ENCODE measurements at places on chromosomes 4 and X.
A peak's percentile ranks its signal among the peaks of the same experiment; 100 is the strongest.

GRCh38 chrX:115373308-115373707, 83.8 kb downstream of the LUZP4 start:
- no peak for DNase-seq

- DNase-seq = no peak
Measured at GRCh38 chr4:40149960-40150385, 46.9 kb upstream of the RHOH start.

DNA sequence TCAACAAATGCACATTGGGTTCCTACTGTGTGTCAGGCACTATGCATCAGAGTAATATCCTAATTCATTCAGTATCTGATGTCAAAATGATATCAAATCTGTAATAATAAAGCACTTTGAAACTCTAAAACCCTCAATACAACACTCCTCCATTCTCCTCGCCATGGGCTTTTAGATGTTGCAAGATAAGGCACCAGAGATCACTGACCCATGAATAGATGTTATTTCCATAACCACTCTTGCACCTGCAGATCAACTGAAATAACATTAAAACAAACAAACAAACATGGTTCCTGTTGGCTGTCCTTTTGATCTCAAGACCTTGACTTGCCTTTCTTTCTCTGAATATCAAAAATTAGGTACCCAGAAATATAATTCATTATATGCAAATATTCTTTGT, 100.2 kb downstream of the MAB21L2 start:
- no peak for DNase-seq

GRCh38 chr4:102454268-102454667, 46.9 kb upstream of the NFKB1 start:
- DNase-seq = no peak

GRCh38 chrX:135185795-135186443, 14.7 kb upstream of the CT55 start:
- no peak for DNase-seq

DNA sequence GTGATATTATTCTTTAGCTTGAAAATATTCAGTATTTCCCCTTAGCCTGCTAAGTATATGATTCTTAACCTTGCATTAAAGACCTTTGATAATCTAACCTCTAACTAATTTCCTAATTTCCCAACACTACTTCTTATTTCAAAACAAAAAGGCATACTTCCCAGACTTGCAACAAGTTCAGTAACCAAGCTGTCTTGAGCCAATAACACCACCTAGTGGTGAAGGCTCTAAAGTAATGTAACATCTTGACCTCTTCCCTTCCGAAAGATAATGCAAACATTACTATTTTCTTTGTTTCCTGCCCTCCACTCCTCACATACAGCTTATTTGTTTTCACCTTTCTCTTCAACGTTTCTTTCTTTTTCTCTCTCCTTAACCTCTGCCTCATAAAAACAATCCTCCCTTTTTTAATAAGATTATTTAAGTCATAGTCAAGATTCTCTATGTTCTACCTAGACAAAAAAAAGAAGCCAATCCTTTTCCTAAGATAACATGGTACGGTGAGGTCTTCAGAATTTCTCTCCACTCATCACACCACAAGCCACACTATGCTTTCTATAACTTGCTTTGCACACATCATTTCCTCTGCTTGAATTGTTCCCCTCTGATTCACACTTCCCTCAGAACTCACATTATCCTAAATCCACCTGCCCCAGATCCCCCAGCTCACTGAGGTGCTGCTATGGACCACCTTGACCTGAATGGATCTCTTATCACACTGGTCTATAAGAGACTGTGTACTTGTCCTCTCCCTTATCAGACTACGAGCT, 3.5 kb downstream of the FAT1 start:
- DNase-seq = no peak

DNA sequence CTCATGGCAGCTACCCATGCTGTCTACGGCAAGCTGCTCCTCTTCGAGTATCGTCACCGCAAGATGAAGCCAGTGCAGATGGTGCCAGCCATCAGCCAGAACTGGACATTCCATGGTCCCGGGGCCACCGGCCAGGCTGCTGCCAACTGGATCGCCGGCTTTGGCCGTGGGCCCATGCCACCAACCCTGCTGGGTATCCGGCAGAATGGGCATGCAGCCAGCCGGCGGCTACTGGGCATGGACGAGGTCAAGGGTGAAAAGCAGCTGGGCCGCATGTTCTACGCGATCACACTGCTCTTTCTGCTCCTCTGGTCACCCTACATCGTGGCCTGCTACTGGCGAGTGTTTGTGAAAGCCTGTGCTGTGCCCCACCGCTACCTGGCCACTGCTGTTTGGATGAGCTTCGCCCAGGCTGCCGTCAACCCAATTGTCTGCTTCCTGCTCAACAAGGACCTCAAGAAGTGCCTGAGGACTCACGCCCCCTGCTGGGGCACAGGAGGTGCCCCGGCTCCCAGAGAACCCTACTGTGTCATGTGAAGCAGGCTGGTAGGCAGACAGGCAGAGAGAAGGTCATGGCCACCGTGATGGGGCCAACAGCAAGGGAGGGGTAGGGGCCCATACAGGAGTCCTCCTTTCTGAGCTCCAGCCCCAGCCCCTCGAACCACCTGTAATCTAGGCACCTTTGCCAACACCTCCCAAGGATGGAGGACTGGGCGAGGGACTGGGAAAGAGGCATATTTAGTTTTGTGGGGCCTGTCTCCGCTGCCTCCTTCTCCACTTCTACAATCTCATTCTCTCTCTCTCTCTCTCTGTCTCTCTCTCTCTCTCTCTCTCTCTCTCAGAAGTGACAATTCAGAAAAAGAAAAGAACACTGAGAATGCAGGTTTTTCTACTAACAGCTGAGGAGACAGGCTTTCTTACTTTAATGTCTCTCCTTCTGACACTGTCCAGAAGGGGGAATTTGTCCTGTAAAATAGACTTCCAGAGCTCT, 4.7 kb upstream of the TSPYL2 start:
- DNase-seq = no peak

DNA sequence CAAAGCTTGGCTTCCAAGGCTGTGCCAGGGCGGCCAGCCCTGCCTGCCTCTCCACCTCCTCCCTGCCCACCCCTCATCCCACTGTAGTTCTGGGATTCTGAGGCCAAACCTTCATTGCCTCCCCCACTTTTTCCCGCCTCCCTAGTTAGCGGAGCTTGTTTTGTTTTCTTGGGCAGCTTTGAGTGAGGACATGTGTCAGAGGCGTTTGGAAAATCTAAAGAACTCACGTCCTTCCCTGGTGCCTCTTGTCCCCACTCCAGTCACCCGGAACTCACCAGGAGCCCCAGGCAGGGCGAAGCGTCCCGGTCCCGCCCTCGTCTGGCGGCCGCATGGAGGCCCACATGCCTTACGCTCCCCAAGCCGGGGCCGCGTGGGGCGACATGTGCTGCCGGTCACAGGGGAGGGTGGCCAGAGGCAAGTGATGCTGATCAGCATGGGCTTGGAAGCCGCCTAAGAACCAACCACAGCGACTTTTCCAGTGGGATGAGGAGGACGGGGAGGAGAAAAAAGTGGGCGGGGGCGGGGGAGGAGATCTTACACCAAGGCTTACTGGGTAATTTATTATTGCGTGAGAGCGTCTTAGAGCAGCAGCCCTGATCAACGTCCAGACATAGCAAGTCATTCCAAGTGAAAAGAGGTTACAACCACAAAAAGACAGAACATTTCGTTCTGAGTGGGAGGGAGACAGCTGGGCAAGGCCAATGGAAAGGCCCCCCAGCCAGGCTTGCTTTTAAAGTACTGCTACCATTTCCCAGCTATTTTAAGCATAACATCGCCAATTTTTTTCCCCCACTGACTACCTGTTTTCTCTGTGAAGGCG, 48.5 kb downstream of the PRPS1 start:
- peak; percentile 85 for DNase-seq
